ENCODE measurements at places on chromosomes 11 and 22. TPM values are rescaled to one million over a fixed set of nuclear protein-coding genes. Genes with fewer than 3 reads are reported as not detected.
A peak's percentile ranks its signal among the peaks of the same experiment; 100 is the strongest.

CARD18 gene
- 0.63 TPM for total RNA-seq

MMP13 gene
- total RNA-seq = not detected

ANO9 gene
- total RNA-seq = 0.11 TPM

APOBEC3B gene
- 0.52 TPM for total RNA-seq

ART1 gene
- 0.58 TPM for total RNA-seq

GRCh38 chr11:121479698-121480238 is 27.0 kb upstream of the SORL1-AS1 start:
- DNase-seq = no peak
- peaks cover 4% of the 10 kb centered on the region for H3K4me1 ChIP-seq
- H3K4me3 ChIP-seq = no peak overlapping the region
- H3K27me3 ChIP-seq = no peaks in the 10 kb centered on the region
- no peaks in the 10 kb centered on the region for H3K36me3 ChIP-seq

DNA sequence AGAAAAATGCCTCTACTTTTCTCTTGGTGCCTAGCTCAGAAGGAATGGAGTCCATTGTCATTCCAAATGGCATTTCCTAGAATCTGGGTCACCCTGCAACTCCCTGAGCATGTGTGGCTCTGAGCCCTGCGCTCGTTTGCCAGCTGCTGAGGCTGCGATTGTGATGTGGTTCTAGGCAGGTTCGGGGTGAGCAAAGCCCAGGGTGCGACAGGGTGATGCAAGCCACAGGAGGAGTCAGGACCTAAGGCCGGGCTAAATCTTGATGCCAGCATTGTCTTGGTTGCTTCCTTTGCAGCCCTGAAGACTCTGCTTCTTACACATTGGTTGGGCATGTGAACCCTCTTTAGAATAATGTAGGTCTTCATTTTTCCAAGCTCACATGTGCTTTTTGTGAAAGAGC is 131.0 kb downstream of the MORC2 start:
- H3K27ac ChIP-seq = no peak overlapping the region
- no peaks in the 10 kb centered on the region for H3K36me3 ChIP-seq
- no peak for DNase-seq
- no peaks in the 10 kb centered on the region for H3K4me1 ChIP-seq
- no peaks in the 10 kb centered on the region for H3K27me3 ChIP-seq

- no peak overlapping the region for H3K4me3 ChIP-seq
- H3K27me3 ChIP-seq = peaks cover 43% of the 10 kb centered on the region
- H3K36me3 ChIP-seq = peaks cover 6% of the 10 kb centered on the region
These were observed 18.9 kb downstream of the IFT27 start for GRCh38 chr22:36756746-36757655.

- H3K27me3 ChIP-seq = no peaks in the 10 kb centered on the region
- H3K36me3 ChIP-seq = peaks cover 15% of the 10 kb centered on the region
- peak overlapping the region; percentile 43 for H3K27ac ChIP-seq
- H3K4me3 ChIP-seq = no peak overlapping the region
These were observed 88.0 kb downstream of the DLG2 start for GRCh38 chr11:85539029-85539689.

- no peak overlapping the region for H3K4me3 ChIP-seq
- H3K36me3 ChIP-seq = no peaks in the 10 kb centered on the region
- H3K4me1 ChIP-seq = no peaks in the 10 kb centered on the region
- no peak overlapping the region for H3K27ac ChIP-seq
- DNase-seq = no peak
These were observed 36.8 kb upstream of the GRIA4 start for GRCh38 chr11:105573091-105573490.

GRCh38 chr11:88169881-88170280 is 5.4 kb downstream of the RAB38 start:
- peaks cover 7% of the 10 kb centered on the region for H3K4me1 ChIP-seq
- no peaks in the 10 kb centered on the region for H3K27me3 ChIP-seq
- no peak overlapping the region for H3K27ac ChIP-seq
- no peak for DNase-seq
- H3K36me3 ChIP-seq = no peaks in the 10 kb centered on the region
- H3K4me3 ChIP-seq = no peak overlapping the region

DNA sequence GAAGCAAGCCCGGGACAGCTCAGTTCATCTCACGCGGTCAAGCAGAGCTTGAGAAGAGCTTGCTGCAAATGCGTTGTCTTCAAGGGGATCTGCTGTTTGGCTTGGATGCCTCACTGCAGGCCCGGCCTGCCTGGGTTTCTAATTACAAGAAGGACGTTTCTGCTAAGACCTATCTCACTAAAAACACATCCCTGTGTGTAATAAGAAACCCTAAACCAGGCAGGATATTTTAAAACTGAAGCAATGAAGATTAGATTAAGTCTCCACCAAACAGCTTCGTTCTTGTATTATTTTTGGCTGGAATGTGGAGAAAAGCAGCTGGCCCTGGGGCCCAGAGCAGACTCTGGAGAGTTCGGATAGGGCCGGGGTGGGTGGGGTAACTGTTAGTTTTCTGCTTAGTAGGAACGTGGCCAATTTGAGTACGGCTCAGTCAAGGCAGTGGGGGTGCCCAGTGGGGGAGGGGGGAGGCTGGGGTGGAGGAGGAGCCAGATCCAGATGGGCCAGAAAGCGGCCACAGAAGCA is 6.0 kb downstream of the PKNOX2 start:
- H3K27me3 ChIP-seq = peaks cover 35% of the 10 kb centered on the region
- peak; percentile 80 for DNase-seq
- peaks cover 62% of the 10 kb centered on the region for H3K4me1 ChIP-seq
- no peaks in the 10 kb centered on the region for H3K36me3 ChIP-seq
- peak overlapping the region; percentile 87 for H3K27ac ChIP-seq

DNA sequence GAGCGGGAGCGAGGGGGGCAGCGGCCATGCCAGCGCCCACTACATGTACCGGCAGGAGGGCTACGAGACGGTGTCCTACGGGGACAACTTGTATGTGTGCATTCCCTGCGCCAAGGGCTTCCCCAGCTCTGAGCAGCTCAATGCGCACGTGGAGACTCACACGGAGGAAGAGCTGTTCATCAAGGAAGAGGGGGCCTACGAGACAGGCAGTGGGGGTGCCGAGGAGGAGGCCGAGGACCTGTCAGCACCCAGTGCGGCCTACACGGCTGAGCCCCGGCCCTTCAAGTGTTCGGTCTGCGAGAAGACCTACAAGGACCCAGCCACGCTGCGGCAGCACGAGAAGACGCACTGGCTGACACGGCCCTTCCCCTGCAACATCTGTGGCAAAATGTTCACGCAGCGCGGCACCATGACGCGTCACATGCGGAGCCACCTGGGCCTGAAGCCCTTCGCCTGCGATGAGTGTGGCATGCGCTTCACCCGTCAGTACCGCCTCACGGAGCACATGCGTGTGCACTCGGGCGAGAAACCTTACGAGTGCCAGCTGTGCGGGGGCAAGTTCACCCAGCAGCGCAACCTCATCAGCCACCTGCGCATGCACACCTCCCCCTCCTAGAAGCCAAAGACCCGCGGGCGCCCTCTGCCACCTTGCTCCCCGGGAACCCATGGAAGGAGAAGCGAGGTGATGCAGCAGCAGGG is 20.9 kb upstream of the TMEM191C start:
- H3K4me3 ChIP-seq = no peak overlapping the region
- peaks cover 9% of the 10 kb centered on the region for H3K4me1 ChIP-seq
- no peak for DNase-seq
- no peaks in the 10 kb centered on the region for H3K27me3 ChIP-seq
- H3K36me3 ChIP-seq = peaks cover 30% of the 10 kb centered on the region

DNA sequence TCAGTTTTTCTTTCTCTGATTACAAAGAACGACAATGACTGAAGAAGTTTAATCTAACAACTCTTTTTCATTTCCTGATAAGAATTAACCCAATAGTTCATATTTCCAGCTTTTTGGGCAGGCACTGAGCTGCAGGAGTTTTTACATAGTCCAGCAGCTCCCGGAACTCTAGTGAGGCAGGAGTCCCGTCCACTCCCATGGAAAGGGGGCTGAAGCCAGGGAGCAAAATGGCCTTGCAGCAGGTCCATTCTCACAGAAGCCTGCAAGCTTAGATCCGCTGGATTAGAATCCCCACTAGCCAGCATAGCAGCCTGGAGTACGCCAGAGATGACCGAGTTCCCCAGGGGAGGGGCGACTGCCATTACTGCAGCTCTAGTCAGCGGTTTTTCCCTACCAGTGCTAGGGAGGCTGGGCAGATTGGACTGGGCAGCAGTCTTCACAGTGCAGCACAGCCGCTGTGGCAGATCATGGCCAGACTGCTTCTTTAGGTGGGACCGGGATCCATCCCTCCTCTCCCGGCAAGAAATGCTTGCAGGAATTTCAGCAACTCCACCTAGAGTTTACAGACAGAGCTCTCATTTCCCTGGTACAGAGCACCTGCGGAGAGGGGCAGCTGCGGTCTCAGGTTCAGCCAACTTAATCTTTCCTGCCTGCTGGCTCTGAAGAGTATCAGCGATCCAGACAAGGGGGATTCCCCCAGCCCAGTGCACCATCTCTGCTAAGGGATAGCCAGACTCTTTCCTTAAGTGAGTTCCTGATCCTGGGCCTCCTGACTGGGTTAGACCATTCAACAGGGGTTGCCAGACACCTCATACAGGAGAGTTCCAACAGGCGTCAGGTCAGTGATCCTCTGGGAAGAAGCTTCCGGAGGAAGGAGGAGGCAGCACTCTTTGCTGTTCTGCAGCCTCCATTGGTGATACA is 742 bp upstream of the CASP4 start:
- H3K36me3 ChIP-seq = peaks cover 4% of the 10 kb centered on the region
- H3K4me3 ChIP-seq = peak overlapping the region; percentile 65
- peak; percentile 25 for DNase-seq
- H3K27me3 ChIP-seq = no peaks in the 10 kb centered on the region
- peaks cover 32% of the 10 kb centered on the region for H3K4me1 ChIP-seq
- peak overlapping the region; percentile 87 for H3K27ac ChIP-seq

DNA sequence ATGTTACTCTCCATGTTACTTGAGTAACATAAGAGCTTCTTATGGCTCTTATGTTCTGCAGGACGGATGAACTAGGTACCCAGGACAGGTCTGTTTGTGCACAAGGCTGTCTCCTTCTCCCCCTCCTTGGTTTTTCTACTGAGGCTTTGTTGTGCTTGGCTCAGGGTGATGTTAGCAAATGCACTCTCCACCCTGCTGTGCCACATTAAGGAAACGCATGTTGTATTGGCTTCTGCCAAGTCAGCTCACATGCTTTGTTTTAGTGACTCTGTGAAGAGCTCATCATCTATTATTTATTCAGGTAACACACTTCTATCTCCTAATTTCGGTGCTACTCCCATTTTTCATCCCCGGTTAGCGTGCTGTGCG is 108.3 kb downstream of the PTPRJ start:
- H3K4me1 ChIP-seq = peaks cover 26% of the 10 kb centered on the region
- H3K27ac ChIP-seq = no peak overlapping the region
- no peaks in the 10 kb centered on the region for H3K36me3 ChIP-seq
- no peaks in the 10 kb centered on the region for H3K27me3 ChIP-seq

DNA sequence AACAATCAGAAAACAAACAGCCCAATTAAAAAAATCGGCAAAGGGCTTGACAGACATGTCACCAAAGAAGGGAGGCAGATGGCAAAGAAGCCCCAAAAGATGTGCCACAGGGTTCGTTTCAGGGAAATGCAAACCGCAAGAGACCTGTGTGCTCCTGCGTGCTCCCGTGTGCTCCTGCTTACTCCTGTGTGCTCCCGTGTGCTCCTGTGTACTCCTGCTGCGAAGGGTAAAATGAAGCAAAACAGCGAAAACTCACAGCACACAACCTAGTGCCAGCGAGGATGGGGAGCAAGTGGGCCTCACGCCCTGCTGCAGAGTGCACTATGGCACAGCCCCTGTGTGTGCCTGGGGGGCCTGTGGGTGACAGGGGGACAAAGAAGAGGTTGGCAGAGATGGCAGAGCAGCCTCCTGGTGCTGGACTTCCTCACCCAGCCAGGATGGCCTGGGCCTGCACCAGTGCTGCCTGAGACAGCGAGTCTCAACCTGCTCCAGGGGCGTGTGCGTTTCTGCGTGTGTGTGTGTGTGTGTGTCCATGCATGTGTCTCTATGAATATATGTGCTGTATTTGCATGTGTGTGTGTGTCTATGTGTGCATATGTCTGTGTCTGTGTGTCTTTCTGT is 14.0 kb downstream of the ASCL2 start:
- H3K36me3 ChIP-seq = no peaks in the 10 kb centered on the region
- H3K27me3 ChIP-seq = peaks cover 29% of the 10 kb centered on the region
- DNase-seq = no peak
- no peak overlapping the region for H3K27ac ChIP-seq
- H3K4me3 ChIP-seq = no peak overlapping the region
- H3K4me1 ChIP-seq = no peaks in the 10 kb centered on the region

All from left ventricle myocardium inferior (tissue), 1 donor.